Activated CD4-positive, alpha-beta T cell treated with anti-CD3 and anti-CD28 coated beads, Interleukin-10, Interleukin-2, amounts not matched to agents 100 ng/mL and 50 ng/mL, durations not matched to agents 16 hours and 8 hours (primary cell): ENCODE measurements at places on chromosomes 11 and 22.

GRCh38 chr11:19661827-19662226 is 50.8 kb upstream of the NAV2 start:
- no peak for DNase-seq

- DNase-seq: peak; percentile 35
These were observed 72.1 kb downstream of the RNF169 start for GRCh38 chr11:74820763-74821162.

- DNase-seq: no peak
These were observed 23.9 kb upstream of the OR9Q2 start for GRCh38 chr11:58164990-58165389.

DNA sequence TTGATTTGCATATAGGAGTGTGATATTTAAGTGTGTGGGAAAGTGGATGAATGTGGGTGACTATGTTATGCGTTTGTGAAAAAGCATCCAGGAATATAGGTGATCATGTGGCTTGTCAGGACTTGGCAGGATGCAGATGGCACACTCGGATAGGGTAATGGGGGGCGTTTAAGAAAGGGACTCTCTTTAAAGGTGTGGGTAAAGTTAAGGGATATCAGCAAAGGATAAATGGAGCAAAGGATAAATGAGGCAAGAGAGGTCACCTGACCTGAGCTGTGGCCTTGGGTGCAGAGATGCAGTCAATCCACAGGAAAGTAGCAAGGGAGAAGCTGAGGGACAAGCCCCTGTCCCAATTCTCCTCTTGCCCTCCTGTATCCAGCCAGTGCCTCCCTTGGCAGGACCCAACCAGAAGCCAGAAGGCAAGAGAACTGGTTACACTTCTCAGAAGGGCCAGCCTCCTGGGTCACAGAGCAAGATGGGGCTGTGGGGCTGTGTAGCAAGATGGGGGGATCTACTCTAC is 47.5 kb upstream of the GRAMD1B start:
- peak; percentile 21 for DNase-seq

DNA sequence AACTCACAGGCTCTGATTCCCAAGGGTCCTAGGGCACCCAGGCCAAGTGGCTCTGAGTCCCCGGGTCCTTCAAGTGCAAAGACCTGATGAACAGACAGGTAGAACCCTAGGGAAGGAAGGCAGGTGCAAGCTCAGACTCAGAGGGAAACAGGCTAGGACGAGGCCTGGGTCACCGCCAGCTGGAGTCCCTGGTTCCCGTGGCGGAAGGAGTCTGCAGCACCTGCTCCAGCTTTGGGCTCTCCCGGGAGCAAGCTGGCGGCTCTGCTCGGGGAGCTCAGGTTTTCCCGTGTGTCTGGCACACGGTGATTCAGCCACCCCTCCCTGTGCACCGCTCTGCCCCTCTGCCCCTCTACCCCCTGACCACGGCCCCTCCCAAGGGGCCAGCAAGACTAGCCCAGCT is 59.8 kb downstream of the WNT7B start:
- no peak for DNase-seq

DNA sequence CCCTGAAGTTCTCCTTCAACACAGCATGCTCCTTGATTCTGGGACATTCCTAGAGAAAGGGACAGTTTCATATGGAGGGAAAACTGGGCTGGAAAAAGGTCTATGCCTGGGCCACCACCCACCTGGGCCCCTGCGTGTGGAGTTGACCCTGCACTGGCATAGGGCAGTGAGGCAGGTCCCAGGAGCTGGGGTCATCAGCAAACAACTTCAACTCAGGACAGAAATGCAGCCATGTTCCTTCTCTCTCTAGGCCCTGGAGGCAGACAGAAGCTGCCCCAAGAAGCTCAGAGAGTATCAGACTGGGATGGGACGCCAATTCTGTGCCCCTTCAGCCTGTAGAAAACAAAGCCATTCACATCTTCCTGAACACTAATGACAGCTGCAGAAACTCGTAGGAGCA is 34.9 kb downstream of the RTL6 start:
- no peak for DNase-seq

GRCh38 chr11:47328449-47329390 is 23.8 kb downstream of the MYBPC3 start:
- no peak for DNase-seq
